ENCODE measurements at places on chromosomes 6 and 20.

- DNase-seq: no peak
Observed at GRCh38 chr6:15546591-15546990, 116.2 kb downstream of the DTNBP1 start.

- DNase-seq: no peak
Observed at GRCh38 chr6:21970569-21971300, 326.1 kb downstream of the PRL start.

- no peak for DNase-seq
Observed at GRCh38 chr20:38961530-38962043, 557 bp upstream of the DHX35 start.

DNA sequence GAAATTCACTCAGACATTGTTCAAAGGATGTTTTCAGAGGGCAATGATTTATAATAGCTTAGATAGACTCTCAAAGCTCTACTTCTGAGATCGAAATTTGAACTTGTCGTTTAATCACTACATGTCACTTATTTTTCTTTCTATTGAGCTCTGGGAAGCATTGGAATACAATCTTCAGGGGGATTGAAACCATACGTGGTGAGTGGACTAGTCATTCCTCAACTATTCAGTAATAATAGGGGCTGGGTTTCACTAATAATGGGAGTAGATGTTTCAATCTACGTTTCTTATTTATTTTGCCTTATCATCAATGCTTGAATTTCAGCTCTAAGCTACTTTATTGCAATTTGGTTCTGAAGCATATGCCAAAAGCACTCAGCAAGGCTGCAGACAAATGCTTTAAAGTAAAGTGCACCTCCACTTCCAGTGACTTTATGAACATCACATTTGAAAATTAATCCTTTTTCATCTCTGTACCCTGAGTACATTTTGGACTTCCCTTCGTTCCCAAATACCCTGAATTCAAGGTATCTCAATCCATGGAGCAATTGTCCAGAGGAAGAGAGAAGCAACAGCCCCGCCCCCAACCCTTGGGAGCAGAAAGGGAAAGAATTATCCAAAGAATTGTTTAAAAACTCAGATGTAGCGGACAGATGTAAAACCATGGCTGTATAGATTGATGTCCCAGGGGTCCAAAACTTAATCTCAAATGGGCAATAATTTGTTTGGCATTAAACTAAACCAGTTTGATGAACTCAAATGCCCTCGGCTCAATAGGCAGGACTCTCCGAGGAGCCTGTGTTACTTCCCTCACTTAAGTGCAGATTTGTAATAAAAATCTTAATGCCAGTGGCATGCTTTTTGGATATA is 68.1 kb downstream of the HFE start:
- DNase-seq: no peak

- DNase-seq: no peak
Observed at GRCh38 chr6:89361171-89361570, 8.6 kb upstream of the UBE2J1 start.

DNA sequence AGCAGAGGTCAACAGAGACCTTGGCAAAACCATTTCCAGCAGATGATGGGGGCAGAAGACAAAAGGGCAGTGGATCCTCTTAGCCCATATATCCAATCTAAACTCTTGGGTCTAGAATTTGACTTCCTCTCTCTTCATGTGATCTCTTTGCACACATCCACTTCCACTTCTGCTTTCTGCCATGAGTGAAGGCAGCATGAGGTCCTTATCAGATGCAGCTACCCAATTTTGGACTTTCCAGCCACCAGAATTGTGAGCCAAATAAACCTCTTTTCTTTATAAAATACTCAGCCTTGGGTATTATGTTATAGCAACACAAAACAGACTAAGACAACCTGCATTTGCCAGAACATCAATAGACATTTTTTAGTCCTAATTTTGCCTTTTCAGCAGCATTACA is 191.6 kb downstream of the ADAT2 start:
- DNase-seq: no peak

DNA sequence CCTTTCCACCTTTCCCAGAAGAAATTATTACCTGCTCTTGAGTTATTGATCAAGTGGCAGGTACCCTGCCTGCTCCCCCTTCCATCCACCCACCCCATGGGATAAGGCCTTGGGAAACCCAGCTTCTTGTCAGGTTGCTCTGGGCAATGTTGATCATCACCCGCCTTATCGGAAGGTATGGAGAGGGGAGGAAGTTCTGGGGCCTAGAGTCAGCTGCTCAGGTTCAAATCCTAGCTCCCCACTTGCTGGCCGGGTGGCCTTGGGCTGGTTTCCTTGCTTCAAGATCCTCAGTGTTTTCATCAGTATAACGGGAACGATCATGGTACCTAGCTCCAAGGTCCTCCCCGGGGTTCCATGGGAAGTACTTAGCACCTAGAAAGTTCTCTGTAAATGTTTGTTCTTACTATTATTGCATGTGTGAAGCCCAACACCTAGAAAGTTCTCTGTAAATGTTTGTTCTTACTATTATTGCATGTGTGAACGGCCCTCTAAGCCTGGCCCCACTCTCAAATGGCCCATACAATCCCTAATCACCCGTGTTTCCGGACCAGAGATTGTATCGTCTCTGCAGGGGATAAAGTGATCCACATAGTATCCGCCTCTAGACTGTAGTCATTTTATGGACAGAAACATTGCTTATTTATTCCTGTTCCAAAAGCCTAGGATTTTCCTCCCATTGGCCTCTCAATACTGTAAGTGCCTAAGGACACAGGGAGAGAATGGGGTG is 1.1 kb upstream of the PREX1 start:
- no peak for DNase-seq

DNA sequence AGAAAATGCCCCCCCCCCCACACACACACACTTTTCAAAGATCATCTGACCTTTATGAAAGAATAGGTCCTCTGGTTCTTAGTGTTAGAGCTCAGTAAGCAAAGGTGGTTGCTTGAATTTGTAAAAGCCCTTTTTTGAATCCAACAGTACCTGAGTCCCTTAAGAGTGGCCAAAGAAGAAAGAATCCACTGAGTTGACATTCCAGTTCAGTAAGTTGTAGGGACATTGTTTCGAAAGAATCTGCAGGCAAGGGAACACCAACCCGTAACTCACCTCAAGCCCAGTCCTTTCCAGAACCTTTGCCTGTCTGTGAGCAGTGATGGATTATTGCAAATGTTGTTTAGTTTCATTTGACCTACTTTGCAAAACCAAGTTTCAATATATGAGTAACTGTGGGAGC is 64.2 kb upstream of the MAP3K4 start:
- DNase-seq: no peak

DNA sequence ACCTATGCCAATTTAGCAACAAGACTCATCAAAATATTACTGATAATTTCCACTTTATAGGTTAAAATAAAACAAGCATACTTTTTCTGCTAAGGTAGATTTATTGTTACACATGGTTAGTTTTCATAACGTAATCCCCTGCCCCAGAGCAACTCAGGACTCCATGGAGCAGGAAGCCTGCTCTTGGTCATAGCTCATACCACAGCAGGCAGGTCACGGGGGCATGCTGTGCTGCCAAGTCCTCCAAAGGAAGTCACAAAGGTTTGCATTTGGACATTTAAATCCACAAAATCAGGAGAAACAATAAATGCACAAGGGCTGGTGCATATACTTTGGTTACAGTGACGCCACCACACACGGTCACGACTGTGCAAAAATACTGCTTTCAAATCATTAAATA is 12.5 kb downstream of the GZF1 start:
- DNase-seq: no peak

DNA sequence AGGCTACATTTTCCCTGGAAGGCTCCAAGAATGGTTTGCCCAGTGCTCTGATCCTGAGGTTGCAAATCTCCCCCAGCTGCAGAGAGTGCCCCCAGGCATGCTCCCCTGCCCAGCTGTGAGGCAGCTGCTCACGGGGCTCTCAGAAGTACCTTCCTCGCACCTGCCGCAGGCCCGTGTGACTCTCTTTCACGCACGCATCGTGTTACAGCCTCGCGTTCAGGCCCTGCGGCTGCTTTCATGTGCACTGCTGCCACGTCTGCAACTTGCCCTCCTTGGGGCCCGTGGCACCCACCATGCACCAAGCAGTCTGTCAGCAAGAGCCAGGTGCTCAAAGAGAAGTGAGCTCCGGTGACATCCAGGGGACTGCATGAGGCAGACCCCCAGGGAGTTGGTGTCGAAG is 28.6 kb upstream of the SPO11 start:
- no peak for DNase-seq

- DNase-seq: no peak
Observed at GRCh38 chr6:43290905-43291355, 7.1 kb upstream of the SLC22A7 start.

DNA sequence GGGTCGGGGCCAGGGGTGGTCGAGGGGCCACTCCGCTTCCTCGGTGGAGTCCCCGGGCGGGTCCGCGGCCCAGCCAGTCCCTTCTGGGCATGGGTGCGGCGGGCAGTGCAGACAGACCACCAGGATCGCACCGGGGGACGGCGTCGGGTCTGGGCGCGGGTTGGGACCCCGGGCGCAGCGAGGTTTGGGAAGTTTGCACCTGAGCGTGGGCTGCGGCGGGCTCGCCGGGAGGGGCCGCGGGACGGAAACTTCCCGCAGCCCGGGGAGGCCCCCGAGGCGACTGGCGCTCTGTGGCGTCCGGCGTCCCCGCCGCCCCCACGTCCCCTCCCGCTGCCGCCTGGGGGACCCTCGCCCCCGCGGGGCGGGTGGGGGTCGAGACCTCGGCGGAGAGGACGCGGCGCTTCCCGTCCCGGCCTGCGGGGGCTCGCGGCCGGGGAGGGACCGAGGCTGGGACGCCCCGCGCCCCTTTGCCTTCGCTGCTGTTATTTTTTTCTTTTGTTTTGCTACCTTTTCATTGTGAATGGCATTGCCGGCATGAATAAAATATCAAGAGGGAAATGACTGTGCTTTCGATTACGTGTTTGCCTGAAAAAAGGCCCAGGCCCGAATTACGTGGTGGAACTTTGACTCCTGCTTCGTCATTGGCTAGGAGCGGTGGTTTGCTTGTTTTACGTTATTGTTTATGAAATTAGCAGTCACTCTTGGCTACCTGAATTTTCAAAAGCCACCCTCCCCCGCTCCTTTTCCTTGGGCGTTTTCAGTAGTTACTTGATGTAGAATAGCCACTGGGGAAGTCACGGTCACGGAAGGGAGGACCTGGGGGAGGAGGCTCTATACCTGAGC is 703 bp downstream of the SNX9 start:
- peak; percentile 62 for DNase-seq

- no peak for DNase-seq
Observed at GRCh38 chr20:25078662-25079061, 3.3 kb downstream of the VSX1 start.

DNA sequence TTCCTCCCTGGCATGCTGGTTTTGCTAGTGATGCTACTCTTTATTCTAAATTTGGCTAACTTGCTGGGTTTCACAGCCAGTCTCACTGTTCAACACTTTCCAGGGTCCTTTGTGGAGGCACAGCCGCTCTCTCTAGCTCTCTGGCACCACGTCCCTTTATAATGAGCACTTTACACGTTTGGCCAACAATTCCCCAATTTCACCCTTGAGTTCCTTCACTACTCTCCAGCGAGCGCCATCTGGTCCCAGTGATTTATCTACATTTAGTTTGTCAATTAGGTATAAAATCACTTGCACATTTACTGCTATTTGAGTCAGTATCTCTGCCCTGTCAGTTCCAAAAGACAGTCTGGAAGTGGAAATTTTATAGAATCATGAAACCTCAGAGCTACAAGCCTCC is 241.9 kb upstream of the MOCS1 start:
- DNase-seq: no peak

- no peak for DNase-seq
Observed at GRCh38 chr6:134938896-134939295, 11.0 kb downstream of the ALDH8A1 start.

DNA sequence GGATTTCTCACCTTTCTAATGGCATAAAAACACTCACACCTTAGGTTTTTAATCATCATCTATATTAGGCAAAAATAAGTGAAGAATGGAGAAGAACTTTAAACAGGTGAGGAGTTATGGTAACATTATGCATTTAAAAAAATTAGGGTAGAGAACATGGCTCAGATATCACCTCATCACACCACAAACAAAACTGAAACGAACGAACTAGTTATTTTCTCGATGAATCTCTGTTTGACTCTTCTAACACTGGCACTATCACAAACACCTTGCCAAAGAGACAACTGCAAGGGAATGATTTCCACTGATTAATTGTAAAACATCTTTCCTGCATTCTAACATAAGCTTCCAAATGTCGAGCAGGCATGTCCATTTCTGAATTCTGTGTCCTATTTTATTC is 286.1 kb upstream of the GJE1 start:
- no peak for DNase-seq

DNA sequence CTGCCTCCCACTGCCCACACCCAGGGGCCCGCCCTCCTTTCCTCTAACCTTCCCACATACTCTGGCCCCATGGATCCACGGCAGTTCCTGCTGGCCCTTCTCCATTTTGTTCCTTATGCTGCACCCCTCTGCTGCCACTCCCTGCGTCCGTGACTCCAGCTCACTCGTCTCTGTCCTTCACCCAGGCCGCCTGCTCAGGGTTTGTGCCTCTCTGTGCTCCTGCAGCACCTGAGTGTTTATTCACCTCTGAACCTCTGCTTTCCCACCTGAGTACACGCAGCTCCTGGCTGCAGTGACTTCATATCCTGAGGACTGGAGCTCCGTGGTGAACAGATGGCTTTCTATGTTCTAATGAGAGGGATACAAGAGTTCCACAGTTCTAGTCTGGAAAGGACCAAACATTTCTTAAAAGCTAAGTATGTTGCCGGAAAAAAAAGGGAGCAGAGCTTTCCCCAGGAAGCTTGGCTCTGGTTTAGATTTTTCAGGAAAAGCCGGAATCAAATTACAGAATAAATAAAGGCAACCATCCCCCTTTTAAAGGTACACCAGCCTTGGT is 1.5 kb upstream of the GNRH2 start:
- DNase-seq: no peak

- DNase-seq: no peak
Observed at GRCh38 chr20:49481116-49481515, 1.4 kb downstream of the KCNB1 start.

GRCh38 chr20:25277051-25277801 is 29.3 kb downstream of the PYGB start:
- DNase-seq: no peak

- DNase-seq: no peak
Observed at GRCh38 chr6:91196729-91197128, 609.9 kb upstream of the MAP3K7 start.

Data from HCT116 (cell line).